ENCODE measurements at places on chromosomes 3 and 15.

DNA sequence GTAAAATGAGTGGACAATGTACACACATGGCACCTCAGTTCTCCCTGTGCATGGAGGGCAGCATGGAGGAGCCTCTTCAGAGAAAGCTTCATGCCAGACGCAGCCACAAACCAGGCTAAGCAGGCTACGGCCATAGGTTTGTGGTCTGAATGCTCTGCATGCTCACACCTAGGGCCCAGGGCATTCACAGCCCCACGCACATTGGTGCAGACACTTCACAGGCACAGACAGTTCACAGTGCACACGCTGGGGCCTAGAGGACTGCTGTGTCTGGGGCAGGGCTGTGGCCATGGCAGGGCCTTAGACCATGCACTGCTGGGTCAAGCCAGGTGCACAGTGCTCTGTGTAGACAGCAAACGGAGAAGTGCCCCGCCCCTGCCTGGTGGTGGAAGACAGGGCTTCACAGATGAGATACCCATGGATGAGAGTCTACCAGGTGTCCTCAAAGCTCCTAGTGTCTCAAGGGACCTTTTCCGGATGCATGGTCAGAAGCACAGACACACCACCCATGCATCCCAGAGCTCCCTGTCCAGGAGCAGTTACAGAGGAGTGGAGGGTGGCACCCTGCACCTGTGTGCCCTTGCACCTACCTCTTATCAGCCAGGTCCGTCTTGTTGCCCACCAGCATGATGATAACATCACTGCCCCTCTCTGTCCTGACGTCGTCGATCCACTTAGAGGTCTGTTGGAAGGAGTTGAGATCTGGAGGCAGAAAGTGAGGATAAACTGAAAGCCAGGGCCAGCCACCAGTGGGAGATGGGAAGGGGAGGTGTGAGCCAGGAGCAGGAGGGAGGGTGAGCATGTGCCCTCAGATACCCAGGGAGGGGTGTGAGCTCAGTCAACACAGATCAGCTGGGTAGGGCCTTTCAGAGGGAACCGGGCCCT lies 33.5 kb downstream of the SRPRB start:
- no peak for DNase-seq

DNA sequence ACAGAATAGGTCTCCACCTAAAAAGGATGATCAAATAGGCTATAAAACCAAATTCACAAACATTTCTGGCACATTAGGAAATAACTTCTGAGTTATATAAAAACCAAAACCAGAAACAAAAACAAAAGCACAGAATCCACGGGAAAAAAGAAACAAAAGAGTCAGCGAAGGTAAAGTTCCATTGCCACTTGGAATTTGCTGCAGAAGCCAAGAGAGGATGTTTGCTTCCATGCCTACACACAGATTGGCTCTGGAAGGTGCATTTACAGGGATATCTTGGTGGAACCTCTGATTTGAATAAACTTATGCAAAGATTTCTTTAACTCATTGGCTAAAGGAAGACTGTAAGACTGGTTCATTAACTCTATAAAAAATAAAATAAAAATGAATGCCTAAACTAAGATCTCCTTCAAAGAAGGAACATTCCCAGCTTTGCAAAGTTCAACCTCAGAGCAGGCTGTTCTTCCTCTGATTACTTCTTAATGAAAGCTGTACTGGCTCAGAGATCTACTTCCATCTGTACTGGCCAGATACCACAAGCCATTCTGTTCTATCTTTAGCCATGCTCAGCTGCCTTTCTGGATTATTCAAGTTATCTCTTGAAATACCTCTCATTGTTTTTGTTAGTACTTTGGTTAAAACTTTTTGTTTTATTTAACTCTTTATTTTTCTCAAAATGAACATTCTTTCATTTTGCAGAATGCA lies 537.5 kb upstream of the CCDC54 start:
- DNase-seq = no peak

GRCh38 chr15:54321426-54321825 lies 343.2 kb downstream of the UNC13C start:
- DNase-seq = no peak

DNA sequence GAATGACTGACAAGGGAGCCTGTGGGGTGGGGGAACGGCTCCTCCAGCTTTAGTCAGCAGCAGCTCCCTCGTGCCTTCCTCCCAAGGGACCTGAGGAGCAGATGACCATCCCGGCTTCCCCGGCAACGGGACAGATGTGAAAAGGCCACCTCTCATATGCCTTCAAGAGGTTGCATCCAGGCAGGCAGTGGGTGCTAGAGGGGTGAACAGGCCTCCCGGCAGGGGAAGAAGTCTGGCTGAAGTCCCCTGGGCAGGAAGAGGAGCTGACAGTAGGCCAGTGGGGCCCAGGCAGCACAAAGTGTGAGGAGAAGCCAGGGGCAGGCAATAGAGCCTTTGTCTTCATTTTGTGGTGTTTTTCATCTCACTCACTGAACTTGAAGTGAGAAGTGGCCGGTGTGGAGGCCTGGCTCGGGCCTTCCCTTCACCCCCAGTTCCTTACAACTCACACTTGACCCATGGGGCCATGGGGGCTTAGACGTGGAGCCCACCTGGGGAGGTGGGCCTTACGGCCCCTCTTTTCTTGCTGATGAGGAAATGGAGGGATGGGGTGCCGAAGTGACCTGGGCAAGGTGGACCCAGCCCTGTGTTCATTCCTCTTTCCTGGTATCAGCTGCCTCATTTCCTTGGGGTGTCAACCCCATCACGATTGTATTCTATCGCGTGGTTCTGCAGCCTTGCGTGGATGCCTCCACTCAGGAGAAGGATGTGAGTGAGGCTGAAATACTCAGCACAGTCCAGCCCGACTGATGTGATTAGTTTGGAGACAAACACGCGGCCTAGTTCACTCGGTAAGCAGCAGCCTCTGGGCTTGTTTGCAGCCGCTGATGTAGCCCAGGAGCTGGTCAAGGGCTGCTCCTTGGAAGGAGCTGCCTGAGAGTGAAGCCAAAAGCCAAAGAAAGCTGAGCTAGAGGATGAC lies 115.5 kb upstream of the ALDH1A3 start:
- DNase-seq = peak; percentile 60

- no peak for DNase-seq
Observed at GRCh38 chr3:122353893-122354401, 28.9 kb downstream of the CSTA start.

DNA sequence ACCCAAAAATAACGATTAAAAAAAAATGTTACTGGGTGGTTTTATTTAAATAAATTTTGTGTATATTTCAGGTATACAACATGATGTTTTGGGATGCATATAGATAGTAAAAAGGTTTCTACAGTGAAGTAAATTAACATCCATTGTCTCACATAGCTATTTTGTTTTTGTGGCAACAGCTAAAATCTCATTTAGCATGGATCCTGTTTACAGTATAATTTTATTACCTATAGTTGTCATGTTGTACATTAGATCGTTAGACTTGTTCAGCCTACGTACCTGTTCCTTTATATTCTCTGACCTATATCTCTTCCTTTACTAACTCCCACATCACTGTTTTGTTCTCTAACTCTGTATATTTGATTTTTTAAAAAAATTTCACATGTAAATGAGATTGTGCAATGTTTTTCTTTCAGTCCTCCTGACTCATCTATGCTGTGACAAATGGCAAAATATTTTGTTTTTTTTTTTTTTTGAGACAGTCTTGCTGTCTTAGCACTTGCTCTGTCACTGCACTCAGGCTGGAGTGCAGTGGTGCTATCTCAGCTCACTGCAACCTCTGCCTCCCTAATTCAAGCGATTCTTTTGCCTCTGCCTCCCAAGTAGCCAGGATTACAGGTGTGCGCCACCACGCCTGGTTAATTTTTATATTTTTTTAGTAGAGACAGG lies 45.6 kb downstream of the OIP5 start:
- no peak for DNase-seq

GRCh38 chr3:148839805-148840204 lies 12.2 kb downstream of the CPB1 start:
- no peak for DNase-seq

GRCh38 chr3:195591852-195592251 lies 8.1 kb upstream of the APOD start:
- no peak for DNase-seq

DNA sequence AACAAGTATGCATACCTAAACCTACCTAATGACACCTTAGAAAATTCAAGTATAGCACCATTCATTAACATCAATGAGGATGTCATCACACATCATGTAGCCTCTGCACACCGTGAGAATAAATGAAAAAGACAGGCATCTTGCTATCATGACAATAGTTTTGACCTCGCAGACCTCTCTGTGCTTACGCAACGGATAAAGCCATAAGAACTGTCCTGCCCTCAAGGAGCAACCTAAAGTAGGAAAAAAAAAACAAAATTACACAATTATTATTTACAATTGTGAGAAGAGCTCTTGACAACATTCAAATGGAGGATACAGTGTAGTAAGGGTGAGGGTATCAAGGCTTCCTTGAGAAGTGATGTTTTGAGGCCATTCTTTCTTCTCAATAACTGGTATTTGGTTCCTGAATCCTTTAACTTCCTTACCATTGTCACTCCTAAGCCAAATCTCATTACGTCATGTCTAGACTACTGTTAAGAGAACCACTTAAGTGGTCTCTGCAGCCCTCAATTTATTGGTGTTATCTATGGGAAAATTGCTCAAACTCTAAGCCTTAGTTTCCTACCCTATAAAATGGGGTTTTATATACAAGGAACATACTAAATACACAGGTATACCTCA lies 7.0 kb upstream of the SETD5 start:
- DNase-seq = no peak

- no peak for DNase-seq
Observed at GRCh38 chr3:64509206-64509605, 178.6 kb downstream of the ADAMTS9 start.

- no peak for DNase-seq
Observed at GRCh38 chr15:76625267-76625666, 279.9 kb downstream of the SCAPER start.

GRCh38 chr3:63278171-63279004 lies at the start of gene SYNPR:
TSS of gene SYNPR (plus strand) at chr3:63278308.
- DNase-seq = peak; percentile 26

DNA sequence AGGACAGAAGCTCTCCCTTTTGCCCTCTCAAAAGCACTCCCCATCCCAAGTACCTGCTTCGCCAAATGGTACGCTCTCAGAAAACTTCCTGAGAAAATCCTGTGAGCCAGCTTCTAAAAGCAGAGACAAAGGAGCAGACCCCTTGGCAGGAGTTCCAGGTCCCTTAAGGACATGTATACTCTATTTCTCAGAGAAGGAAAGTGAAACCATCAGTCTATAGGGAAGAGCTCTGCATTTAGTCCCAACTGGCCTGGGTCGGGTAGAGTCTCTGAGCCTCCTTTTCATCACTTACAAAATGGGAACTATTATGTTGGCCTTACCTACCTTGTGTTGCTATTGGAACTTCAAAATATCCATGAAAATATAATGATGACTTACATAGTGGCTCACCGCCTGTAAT lies 19.7 kb downstream of the DAPK2 start:
- DNase-seq = no peak

DNA sequence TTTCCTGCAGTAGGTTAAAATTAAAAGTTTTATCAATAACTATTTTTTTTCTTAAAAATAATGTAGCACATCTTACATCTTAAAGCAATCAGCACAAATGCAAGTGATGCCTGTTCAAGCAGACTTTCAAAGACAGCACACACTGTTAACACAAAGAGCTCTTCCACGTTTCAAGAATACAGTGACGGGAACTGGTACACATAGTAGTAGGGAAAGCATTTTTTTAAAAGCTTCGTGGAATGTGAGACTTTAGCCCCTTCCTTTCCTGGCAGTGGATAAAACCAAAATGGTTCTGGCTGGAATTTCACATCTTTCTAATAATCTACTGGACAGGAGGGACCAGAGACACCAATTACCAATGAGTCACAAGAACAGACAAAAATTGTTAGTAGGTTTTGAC lies 33.5 kb upstream of the SLC2A2 start:
- DNase-seq = no peak

- no peak for DNase-seq
Observed at GRCh38 chr3:78274475-78275065, 1234.7 kb downstream of the ROBO2 start.

DNA sequence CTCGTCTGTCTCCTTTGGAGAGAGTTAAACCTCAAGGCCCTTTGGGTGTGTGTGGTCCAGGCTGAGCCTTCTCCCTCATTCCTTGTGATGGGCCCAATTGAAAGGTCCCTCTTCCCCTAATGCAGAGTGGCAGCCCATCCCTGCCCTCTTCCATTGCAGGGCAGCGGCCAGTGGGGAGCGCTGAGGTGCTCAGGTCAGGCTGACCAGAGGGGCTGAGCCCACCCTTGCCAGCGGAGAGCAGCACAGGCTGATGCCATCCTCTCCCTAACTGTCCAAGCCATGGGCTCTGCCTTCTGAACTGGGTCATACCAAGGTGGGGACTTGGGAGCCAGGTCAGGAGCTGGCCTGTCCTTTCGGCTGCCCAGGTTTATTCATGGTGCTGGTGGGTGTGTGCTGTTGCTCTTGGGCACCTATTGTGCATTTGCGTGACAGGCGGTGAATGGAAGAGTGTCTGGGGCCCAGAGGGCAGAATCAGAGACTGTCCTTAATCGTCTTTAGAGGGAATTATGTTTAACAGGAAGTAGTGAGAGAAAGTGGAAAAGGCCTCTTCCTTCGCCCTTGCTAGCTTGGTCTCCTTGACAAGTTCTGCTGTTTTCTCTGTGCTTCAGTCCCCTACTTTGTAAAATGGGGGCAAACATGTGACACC lies 96.9 kb downstream of the VGLL4 start:
- DNase-seq = no peak

- DNase-seq = peak; percentile 69
Observed at GRCh38 chr3:134423153-134423552, 48.9 kb upstream of the AMOTL2 start.

- no peak for DNase-seq
Observed at GRCh38 chr15:70588613-70589012, 174.7 kb downstream of the UACA start.

DNA sequence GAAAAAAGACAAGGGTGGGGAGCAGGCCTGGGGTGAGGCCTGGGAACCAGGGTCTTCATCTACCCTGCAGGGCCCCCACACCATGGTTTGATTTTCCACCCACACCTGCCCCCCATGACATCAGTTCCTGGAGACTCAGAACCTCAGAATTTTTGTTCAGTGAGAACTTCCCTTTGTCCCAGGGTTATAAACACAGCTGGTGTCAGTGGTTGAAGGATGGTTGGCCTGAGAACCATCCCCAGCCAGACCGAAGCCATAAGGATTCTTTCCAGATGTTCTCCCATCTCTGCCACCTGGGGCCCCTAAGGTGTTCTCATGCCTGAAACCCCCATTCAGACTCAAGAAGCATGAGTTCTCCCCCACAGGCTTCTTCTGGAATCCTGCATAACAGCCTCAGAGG lies 16.6 kb downstream of the CCDC33 start:
- DNase-seq = no peak

DNA sequence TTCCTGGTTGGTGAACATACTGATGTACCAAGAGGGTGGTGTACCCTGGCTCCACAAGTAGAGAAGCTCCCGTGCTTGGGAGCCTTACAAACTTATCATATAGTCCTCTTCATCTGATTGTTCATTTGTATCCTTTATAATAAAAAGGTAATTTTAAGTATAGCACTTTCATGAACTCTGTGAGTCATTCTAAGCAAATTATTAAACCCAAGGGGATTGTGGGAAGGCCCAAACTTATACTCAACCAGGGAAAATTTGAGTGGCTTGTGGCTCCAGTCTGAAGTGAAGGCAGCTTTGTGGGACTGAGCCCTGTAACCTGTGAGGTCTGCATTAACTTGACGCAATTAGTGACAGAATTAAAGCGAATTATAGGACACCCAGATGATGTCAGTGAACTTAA lies 29.0 kb downstream of the TTBK2 start:
- no peak for DNase-seq

GRCh38 chr3:158165730-158166129 lies 55.8 kb downstream of the RSRC1 start:
- DNase-seq = peak; percentile 64

- DNase-seq = peak; percentile 46
Observed at GRCh38 chr15:29821416-29822099, 710 bp downstream of the TJP1 start.
